ENCODE measurements at places on chromosomes 7 and 10.

- DNase-seq: no peak
Measured at GRCh38 chr10:99941942-99942820, 67.6 kb downstream of the DNMBP start.

GRCh38 chr7:112300831-112301407, 94.4 kb downstream of the ZNF277 start:
- no peak for DNase-seq

DNA sequence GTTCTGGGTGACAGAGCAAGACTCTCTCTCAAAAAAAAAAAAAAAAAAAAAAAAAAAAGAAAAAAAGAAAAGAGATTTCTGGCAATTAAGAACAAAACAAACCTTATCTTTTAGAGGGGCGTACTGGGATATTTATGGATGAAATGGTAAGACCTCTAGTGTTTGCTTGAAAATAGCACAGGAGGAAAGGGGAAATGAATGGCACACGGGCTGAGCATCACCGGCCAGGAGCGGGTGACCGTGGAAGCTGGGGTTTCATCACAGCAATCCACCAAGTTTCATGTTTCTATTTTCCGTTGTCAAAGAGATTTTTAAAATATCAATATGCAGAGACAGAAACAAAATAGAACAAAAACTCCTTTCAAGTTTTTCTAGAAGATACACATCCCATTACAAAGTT, 105.6 kb downstream of the SVIL start:
- DNase-seq: no peak

DNA sequence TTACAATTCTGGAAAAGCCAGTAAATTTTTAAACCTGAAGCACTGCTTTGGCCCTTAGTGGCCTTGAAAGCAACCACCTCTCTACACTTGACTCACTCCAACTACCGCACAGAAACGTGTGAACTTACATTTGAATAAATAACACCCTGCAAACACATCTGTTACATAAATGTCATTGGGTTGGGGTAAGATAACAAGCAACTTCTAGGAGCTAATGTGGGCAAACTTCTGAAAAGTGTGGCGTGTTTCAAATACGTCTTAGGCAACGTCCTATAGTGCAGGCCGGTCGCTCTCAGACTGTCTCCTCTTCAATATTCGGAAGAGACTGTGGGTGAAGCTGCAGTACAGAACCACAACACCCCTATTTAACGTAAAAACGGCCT, 474 bp downstream of the ORC5 start:
- DNase-seq: peak; percentile 16

DNA sequence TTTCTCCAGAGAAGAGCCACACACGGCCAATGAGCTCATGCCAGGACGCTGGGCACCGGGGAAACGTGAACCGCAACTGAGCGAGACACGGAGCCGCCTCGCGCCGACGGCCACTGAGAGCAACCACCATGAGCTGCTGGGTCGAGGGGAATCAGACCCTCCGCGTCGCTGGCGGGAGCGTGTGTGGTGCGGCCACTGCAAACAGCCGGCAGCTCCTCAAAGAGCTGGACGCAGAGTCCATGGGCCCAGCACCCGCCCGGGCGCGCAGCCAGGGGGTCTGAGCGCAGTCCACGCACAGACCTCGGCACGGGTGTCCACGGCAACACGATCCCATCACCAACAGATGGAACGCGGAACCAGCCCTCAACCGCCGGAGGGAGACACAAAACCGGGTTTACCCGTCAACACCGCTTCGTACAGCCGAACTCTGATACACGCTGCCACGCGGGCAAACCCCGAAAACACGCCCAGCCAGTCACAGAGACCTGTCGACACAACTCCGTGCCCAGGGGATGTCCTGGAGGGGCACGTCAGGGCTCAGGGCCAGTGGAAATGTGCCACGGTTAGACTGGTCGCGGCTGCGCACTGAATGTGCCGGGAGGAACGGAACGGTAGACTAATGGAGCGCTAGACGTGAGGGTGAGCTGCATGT, 147.1 kb downstream of the ELFN1 start:
- DNase-seq: no peak

- DNase-seq: no peak
Measured at GRCh38 chr10:112442063-112442462, 4.7 kb downstream of the ZDHHC6 start.
